T follicular helper cell (primary cell): ENCODE measurements at places on chromosomes 11 and 22.
A peak's percentile ranks its signal among the peaks of the same experiment; 100 is the strongest.

DNA sequence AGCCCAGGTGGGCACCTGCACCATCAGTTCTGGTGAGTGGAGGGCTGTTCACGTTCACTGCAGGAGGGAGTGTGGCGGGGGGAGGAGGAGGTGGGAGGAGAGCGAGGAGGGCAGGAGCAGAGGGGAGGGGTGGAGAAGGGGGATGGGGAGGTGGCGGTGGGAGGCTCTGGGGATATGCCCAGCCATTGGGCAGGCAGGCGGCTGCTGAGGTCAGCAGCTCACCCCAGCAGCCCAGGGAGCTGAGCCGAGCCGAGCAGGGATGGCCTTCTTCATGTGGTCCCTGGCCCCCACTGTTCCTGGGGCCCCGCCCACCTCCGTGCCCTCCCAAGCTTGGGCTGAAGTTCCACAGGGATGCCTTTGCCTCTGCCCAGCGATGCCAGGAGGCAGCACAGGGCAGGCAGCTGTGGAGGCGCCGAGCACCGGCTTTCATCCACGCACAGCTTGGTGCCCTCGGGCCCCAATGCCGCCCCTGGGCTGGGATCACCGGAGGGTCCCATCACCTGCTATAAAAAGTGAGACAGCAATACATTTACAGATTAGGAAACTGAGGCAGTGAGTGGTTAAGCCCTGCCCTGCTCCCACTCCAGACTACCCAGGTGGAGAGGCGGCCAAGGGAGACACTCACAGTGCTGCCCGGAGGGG is 21.6 kb downstream of the RTN4R start:
- DNase-seq = no peak

DNA sequence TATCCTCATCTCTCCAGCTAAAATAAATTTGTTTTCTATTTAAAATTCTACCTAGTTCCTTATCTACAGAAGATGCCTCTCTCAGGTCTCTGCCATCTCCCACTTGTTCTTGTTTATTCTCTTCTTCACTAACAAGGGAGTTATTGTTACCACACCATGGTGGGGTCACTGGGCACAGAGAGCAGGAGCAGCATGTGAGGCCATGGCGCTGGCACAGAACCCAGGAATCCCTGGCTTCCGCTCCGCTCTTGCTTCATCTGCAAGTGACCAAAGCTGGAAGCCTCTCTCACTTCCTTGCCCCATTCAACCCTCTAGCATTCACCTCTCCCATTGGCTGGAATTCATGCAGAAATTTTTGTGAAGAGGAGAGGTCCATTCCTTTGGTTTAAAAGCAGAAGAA is 190.7 kb upstream of the NCAM1 start:
- no peak for DNase-seq

DNA sequence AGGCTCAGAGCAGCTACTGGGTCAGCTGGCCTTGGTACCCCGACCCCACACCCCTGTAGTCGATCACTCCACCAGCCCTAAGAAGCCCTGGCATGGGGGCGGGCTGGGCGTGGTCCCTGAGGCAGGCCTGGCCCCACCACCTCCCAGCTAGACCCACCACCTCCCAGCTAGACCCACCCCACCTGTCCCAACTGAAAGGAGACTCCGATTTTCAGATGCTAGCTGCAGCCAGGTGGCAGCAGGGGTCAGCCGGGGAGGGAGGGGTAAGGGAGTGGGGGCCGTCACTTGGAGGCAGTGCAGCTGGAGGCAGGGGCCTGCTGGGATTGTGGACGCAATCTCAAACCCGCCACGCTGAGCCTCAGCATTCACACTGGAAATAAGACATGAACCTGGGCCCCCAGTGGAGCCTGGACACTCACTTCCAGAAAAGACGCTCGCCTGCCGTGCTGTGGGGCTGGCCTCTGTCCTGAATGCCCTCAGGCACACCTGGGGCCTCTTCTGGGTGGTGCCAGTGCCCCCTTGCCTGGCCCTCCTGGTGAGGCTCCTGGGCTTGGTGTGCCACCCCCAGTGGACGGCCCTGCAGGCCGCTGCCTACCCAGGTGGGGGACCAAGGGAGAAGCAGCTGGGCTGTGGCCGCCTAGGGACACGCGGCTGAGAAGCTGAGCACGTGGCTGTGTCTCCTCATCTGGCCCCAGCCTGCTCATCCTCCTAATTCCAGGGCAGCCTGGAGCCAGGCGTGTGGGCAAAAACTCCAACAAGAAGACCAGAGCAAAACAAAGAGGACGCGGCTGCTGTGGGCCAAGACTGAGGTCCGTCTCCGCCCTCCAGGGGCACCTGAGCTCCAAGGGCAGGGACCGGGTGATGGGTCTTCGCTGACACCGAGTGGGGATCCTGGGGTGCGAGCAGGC is 26.7 kb downstream of the OSBPL5 start:
- no peak for DNase-seq

- DNase-seq = peak; percentile 62
Measured at GRCh38 chr11:64233913-64234586, at the start of gene VEGFB. Gene VEGFB, plus strand, starts transcription at chr11:64234584. Its CDS starts 250 bp downstream, at chr11:64234834.

GRCh38 chr11:126608658-126609057 is 253.2 kb downstream of the ST3GAL4 start:
- DNase-seq = no peak

DNA sequence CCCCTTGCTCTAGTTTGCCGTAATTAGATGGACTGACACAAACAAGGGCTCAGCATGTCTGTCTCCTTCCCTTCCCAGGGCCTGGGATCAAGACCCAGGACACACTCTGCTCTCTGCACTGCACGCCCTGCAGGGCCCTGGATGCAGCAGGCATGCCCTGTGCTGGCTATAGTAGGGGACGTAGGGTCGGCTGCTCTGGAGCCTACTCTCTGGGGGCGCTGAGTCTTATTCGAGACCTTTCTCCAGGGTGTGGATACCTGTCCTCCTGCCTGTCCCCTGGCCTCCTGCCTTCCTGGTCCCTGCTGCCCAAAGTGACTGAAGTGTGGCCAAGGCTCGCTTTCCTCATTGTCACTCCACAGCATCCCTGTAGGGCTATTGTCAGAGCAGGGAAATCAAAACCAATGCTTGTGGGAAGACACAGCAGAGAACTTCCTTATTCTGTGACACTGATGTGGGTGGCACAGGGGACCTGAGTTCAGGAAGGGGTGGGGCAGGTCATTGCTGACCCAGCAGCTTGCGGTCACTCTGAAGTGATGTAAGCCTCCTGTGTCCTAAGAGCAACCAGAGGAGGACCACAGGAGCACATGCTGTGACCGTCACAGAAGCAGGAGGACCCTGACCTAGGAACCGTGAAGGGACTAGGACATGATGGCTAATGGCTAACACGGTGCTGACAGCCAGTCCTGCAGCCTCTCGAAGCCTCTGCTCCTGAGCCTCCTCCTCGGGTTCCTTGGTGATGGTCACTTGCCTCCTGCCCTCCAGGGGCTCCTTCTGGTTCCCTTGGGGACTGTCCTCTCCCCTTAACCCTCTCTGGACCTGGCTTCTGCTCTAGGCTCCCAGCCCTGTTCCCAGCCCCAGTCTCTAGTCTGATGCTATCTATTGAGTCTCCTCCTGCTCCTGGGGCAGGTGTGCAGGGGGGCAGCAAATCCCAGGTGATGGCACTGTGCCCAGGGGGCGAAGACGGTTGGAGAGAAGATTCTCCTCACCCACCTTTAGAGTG is 10.3 kb downstream of the APOBEC3A start:
- DNase-seq = no peak

DNA sequence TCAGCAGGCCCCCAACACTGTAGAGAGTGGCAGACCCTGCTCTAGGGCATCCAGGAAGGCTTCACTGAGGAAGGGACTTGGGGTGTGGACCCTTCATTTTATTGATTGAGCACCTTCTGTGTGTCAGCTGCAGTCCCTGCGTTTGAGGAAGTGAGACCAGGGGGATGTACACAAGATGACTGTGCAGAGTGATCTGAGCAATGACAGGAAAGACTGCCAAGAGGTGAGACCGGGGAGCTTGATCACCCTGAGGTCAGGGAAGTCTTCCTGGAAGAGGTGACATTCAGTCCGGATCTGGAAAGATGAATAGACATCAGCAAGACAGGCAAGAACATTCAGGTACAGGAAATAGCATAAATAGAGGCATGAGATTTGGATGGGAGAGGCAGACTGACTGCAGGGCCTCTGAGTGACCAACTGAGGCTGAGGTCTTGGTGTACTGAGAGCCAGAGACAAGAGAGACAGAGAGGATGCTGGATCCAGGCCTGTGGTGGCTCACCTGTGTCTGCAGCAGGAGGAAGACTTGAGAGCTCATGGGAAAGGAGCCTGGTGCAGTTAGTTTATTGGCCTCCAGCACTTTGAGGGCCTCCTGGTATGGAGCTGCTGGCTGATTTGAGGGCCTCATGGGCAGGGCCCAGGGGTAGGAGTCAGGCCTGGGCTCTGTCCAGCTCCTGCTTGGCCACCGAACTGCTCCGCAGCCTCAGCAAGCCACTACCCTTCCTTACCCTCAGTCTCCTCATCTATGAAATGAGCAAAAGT is 5.2 kb downstream of the DGAT2 start:
- DNase-seq = no peak
